CD4-positive, alpha-beta T cell treated with Interleukin-12 subunit alpha and Interleukin-12 subunit beta, for 1 hour (primary cell): ENCODE measurements at places on chromosomes 6 and 20.

DNA sequence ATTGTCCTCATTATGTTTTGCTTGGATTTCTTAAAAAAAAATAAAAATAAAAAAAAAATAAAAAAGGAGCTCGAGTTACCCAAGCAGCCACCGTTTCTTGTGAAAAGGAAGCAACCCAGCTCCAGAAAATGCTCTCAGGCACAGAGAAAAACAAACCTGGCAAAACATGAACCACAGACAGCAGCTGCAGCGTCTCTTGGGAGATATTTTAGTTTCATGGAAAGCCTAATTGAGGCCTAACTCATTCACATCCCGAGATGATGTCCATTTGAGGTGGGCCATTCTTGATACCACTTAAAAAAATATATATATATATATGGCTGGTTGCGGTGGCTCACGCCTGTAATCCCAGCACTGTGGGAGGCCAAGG is 13.7 kb upstream of the MRAP2 start:
- no peak for DNase-seq

DNA sequence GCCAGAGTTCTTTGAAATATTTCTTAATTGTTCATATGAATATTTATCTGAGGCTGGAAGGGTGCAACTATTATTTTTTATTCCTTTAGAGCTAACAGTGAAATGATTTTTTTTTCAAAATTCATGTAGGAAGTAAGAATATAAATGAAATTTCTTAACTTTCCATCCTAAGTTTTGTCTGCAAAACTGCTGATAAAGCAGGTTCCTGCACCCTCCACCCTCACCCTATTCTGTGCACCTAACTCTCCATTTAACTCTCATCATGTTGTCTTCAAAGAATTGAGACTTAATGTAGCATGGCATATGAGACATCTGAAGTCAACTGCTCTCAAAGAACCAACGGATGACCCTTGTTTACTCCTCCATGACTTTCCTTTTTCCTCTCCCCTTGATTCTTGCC is 23.5 kb upstream of the MANEA start:
- DNase-seq: no peak

GRCh38 chr20:36214684-36215256 is 21.5 kb upstream of the AAR2 start:
- peak; percentile 12 for DNase-seq

GRCh38 chr6:27879837-27880236 is 32.4 kb downstream of the OR2B2 start:
- no peak for DNase-seq

DNA sequence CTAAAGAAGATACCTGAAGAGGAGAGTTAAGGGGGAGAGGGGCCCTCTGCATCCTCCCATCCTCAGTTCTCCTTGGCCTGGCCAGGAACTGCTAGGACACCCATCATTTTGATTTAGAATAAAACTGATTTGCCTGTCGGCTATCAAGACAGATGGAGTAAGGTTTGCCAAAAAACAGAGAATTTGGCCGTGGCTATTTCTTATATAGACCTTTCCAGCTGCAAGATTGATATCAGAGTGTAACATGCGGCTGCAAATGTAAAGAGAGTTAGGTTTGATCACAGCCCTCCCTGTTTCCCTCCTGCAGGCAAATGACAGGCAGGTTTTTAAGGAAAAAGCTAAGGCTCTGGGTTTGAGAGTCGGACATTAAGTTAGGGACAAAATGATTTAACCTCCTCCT is 226.6 kb upstream of the TAB2 start:
- no peak for DNase-seq

- DNase-seq: no peak
These were observed 2.8 kb upstream of the PCK1 start for GRCh38 chr20:57557926-57558613.

DNA sequence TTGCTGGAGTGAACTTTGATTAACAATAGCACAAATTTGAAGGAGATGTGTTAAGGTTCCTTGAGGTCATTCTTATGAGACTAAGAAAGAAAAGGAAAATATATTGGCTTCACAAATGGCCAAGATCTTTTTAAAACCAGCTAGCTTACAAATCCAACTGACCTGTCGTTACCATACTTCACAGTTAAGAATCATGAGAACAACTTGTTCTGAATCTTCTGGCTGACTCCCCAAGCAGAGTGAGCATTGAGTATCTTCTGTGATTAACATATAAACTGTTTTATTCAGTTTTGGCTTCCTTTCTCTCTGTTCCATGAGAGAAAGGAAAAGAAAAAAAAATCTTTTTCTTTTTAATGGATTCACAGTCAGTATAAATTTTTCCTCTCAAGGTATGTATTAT is 277.1 kb downstream of the KHDC1L start:
- DNase-seq: no peak

DNA sequence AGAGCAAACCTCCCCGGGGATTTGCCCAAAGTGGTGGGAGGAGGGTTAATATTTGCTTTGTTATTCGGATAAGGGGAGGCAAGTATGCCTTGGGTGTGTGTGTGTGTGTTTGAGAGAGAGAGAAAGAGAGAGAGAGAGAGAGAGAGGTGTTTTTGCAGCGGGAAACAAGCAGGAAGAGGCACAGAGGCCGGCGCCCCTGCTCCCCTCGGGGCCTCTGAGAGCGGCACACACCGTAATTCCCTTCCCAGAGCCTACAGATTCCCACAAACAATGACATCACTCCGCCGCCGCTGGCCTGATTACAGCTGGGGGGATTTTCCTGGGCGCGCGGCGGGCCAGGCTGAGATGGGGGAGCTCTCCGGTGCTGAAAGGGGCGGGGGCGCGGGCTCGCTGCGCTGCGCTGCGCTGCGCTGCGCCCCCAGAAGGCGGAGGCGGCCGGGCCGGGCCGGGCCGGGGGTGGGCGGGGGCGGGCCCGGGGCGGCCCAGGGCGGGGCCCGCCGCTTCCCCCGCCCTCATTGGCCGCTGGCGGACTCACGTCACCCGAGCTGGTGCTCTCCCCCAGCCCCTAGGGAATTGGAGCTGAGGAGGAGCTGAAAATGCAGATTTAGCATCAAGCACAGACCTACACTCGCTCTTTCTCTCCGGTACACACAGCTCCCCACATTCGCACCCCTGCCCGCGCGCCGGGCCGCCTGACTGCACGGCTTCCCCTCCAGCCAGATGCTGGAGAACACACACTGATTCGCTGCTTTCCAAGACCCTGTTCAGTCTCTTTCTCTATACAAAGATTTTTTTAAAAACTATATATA is at the start of gene PCSK2:
Gene PCSK2, plus strand, starts transcription at position 631 of the 809 bp plus-strand sequence. CDS start 266 bp downstream, outside the sequence.
- DNase-seq: no peak

DNA sequence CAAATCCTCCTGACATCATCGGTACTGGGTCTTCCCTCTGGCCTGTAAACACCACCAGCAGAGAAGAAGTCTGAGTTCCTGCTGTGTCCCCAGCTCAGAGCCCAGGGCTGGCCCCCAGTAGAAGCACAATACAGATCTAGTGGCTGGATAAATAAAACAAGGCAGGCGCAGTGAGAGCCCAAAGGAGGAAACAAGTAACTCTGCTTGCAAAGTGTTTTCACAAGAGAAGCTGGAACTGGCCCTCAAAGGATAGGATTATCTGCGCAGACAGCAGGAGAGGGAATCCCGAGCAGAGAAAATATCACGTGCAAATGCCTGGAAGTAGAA is 205.1 kb downstream of the ZDHHC14 start:
- no peak for DNase-seq

DNA sequence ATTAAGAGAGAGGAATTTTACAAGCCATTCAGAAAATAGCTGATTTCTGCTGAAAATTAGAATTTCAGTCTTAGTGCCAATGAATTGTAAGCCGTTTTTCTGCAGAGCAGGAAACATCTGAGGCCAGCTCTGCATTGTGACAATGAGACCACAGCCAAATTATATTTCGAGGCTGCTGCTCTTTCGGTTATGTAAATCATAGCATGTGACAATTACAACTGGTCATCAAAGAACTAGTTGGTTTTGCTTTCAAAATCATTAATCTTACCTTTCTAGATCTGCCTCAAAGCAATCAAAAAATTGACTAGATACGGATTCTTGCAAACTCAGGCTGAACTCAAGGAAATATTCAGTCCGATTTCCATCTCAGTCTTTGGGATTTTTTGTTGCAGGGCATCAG is 33.4 kb upstream of the INSM1 start:
- DNase-seq: no peak

GRCh38 chr6:155561257-155561965 is 105.8 kb upstream of the NOX3 start:
- no peak for DNase-seq

DNA sequence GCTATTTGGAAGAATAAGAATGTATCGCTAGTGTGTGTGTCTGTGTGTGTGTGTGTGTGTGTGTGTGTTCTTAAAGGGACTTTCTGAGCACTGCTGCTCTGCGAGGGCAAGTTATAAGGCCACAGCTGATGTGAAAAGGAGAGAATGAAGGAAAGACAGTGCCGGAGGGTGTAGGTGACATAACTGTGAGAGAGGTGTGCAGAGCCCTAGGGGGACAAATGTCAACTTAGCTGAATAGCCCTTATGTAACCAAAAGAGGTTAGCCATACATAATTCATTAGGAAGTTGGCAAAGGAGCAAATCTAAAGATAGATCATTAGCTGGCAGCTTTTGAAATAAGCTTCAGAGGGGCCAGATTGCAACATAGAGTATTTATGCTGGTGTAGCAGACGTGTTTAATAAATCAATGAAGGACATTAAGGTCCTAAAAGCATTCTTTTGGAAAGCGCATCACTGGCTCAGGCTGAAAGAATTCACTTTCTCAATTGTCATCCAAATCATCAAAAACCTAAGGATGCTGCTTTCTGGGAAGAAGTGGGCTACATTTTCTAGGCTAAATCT is 81.0 kb downstream of the NDUFAF5 start:
- DNase-seq: no peak

DNA sequence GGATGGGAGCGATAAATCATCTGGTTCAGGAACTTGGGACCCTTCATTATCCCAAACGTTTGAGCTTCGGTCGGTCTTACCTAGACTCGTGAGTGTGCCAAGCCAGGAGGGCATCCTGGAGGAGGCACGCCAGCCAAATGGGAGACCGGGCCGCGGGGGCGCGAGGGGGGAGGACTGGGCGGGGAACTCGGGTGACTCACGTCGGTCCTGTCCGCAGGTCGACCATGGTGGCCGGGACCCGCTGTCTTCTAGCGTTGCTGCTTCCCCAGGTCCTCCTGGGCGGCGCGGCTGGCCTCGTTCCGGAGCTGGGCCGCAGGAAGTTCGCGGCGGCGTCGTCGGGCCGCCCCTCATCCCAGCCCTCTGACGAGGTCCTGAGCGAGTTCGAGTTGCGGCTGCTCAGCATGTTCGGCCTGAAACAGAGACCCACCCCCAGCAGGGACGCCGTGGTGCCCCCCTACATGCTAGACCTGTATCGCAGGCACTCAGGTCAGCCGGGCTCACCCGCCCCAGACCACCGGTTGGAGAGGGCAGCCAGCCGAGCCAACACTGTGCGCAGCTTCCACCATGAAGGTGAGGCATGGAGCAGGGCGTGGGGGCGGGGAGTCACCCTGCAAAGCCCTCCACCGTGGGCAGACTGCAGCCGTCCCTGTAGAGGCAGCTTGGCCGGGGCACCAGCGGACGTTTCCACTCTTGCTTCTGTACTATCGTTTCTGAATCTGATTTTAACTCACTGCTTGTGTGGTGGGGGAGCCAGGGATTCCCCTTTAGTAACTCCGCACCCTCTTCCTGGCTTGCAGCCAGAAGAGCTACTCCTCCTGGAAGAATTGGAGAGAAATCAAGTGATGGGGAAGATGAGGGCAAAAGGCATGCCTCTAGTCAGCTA is 2.7 kb downstream of the BMP2 start:
- no peak for DNase-seq

- no peak for DNase-seq
These were observed 181.7 kb downstream of the WDR27 start for GRCh38 chr6:169520104-169520503.

DNA sequence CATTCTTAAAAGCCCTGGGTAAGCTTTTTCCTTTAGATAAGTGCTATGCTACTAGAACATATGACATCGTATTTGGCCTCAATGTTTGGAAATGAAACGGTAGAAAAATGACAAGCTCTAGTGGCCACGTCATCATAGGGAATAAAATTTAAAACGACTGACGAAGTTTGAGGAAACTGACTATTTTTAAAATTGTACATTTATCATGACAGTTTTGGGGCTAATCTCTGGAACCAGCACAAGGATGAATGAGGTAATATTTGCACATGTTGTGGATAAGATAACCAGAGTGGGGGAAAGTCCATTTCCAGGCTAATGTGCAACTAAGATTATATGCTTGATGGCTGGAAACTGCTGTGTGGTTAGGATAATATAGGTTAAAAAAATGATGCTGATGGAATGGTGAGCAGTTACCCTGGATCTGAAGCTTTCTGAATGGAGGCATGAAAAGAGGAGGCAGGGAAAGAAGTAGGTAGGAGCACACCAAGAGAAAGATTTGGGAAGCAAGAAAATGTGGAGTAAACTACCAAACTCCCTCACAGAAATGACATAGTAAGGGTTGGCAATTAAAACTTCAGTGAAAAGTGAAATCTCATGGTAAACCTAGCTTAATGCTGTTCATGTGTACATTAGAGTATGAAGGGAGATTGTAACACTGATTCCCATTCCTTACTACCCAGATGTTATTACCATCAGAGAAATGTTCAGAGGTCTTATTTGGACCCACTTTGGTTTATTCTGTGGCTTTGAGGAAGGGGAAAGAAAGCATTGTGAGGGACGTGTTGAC is 42.7 kb upstream of the CEP162 start:
- DNase-seq: no peak

GRCh38 chr6:17574866-17575560 is 25.1 kb upstream of the FAM8A1 start:
- DNase-seq: no peak

GRCh38 chr20:59782986-59783640 is 150.3 kb downstream of the SYCP2 start:
- DNase-seq: no peak

DNA sequence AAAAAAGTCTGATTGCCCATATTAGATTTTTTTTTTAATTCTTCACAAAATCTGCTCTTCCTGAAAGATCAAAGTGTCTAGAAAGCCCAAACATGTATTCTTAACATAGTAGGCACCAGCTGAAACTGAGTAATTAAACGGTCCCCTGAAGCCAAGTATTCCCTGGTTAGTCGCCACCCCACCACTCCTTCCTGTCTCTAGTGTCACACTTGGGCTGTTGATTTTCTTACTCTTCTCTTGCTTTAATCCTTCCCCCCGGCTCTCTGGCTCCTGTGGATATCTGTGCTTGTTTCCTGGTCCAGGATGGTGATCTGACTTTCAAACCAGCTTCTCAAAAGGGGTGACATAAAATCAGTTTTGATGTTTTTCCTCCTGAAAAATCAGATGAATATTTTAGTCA is 162.9 kb downstream of the QKI start:
- no peak for DNase-seq
